Ureter (tissue), 1 donor: ENCODE measurements at places on chromosomes 6 and 20. TPM values are rescaled to one million over a fixed set of nuclear protein-coding genes. Genes with fewer than 3 reads are reported as not detected.

Gene BAG2
- total RNA-seq = 17.0 TPM

Gene FARS2
- 27.4 TPM for total RNA-seq

Gene CPXM1
- total RNA-seq = 3.0 TPM

Gene TP53TG5
- 1.2 TPM for total RNA-seq

Gene TSPYL4
- total RNA-seq = 26.1 TPM

Gene MLN
- total RNA-seq = not detected

Gene PSORS1C2
- not detected for total RNA-seq

Gene RCAN2
- total RNA-seq = 19.8 TPM

Gene C6orf132
- 69.3 TPM for total RNA-seq

Gene HUS1B
- total RNA-seq = 1.9 TPM

Gene WFDC12
- total RNA-seq = not detected

Gene TUBB
- total RNA-seq = 357 TPM

Gene NKAPL
- total RNA-seq = 1.4 TPM

Gene PHF3
- total RNA-seq = 63.8 TPM

Gene LGSN
- not detected for total RNA-seq

Gene SLC17A2
- total RNA-seq = not detected
